ENCODE measurements at places on chromosomes 13 and 19. TPM values are rescaled to one million over a fixed set of nuclear protein-coding genes. Genes with fewer than 3 reads are reported as not detected.

Gene TARM1
- not detected for total RNA-seq

Gene COL4A2
- total RNA-seq = 154 TPM

Gene TMIGD2
- not detected for total RNA-seq

Gene MUC16
- total RNA-seq = 0.06 TPM

Gene C19orf67
- total RNA-seq = not detected

Gene SLC5A5
- 0.30 TPM for total RNA-seq

Gene AP1M2
- 29.1 TPM for total RNA-seq

Gene PCSK4
- 1.0 TPM for total RNA-seq

Gene NLRP11
- 0.06 TPM for total RNA-seq

Gene CRX
- not detected for total RNA-seq

Gene PBX4
- total RNA-seq = 1.9 TPM

Gene TINCR
- total RNA-seq = 2.8 TPM

Gene GPR183
- not detected for total RNA-seq

Gene MTUS2
- total RNA-seq = not detected

Gene ZNF85
- 0.24 TPM for total RNA-seq

Gene ZNF708
- 0.99 TPM for total RNA-seq

Gene TTC9B
- total RNA-seq = 0.61 TPM

Gene C19orf73
- 1.9 TPM for total RNA-seq

Gene SOX21
- 0.51 TPM for total RNA-seq
